DND-41 (cell line): ENCODE measurements at places on chromosomes 11 and 22.

- H3K36me3 ChIP-seq = no peaks in the 10 kb centered on the region
- no peak overlapping the region for H3K27ac ChIP-seq
- no peaks in the 10 kb centered on the region for H3K27me3 ChIP-seq
- no peak overlapping the region for H3K4me3 ChIP-seq
These were observed 21.1 kb downstream of the RTN4R start for GRCh38 chr22:20247010-20247505.

DNA sequence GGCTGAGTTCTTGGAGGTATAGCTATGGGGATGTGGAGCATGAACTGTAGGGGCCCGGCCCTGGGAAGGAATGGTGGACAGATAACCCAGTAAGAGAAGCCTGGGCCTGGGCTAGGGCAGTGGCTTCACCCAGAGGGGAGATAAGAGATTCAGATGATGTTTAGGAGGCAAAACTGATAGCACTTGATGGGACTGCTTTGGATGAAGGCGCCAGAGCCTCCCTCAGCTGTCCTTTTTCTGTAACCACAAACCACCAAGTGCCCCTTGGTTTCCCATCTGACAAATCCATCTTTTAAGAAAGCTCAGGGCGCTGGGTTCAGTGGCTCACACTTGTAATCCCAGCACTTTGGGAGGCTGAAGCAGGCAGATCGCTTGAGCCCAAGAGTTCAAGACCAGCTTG, 23.4 kb downstream of the RELT start:
- no peak overlapping the region for H3K27ac ChIP-seq
- peaks cover 37% of the 10 kb centered on the region for H3K36me3 ChIP-seq
- DNase-seq = no peak
- H3K27me3 ChIP-seq = no peaks in the 10 kb centered on the region

DNA sequence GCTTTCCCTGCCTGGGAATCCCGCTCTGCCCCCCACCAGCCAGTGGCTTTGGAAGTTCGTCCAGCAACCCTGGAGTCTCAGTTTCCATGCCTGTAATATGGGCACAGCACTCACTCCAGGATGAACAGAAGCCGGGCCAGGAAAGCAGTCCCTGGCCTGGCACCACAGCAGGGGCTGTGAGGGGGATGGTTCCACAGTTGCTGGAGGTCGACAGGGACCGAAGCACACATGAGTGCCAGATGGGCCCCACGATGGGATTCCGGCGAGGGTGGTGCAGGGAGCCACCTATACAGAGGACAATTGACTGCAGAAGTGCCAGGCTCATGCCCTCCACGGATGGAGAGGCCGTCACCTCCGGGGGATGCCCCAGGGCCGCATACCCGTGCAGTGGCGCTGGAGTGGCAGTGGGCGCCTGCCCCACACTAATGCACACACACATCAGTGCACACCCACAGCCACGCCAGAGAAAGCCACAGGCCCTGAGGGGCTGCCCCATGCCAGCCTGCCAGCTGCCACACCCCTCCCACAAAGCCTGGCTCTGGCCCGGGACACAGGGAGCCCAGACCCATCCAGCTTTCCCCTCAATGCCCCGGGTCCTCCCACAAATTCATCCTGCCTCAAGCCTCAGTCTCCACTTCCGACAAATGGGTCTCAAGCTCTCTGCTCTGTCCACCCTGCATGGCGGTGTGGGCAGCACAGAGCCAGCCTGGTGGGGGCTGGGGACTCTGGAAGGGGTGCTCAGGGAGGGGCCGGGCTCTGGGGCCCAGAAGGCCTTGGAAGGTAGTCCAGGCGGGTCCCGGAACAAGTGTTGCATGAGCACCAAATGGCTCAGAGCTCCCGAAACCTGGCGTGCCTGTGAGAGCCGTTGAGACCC, 9.7 kb downstream of the ASCL2 start:
- H3K27me3 ChIP-seq = no peaks in the 10 kb centered on the region
- no peak overlapping the region for H3K27ac ChIP-seq
- no peak for DNase-seq
- peaks cover 30% of the 10 kb centered on the region for H3K4me1 ChIP-seq

GRCh38 chr11:1559111-1559951, 12.7 kb downstream of the DUSP8 start:
- H3K4me1 ChIP-seq = no peaks in the 10 kb centered on the region
- no peak overlapping the region for H3K4me3 ChIP-seq
- no peak for DNase-seq
- no peak overlapping the region for H3K27ac ChIP-seq

DNA sequence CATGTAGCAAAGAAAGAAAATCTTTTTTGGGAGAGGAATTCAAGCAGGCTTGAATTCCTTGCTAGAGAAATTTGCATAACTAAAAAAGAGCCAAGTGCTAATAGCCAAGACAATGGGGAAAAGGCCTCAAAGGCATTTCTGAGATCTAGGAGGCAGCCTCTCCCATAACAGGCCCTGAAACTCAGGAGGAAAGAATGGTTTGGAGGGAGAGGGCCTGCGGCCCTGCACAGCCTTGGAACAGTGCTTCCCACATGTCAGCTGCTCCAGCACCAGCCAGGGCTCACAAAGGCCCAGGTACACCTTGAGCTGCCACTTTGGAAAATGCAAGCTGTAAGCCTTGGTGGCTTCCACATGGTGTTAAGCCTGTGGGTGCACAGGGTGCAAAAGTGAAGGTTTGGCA, 55.5 kb upstream of the TSPAN18 start:
- no peak for DNase-seq
- H3K27me3 ChIP-seq = peaks cover 16% of the 10 kb centered on the region
- H3K4me3 ChIP-seq = no peak overlapping the region
- H3K4me1 ChIP-seq = no peaks in the 10 kb centered on the region
- H3K27ac ChIP-seq = no peak overlapping the region

GRCh38 chr22:21445437-21446127, 21.6 kb upstream of the TMEM191C start:
- DNase-seq = no peak
- H3K27me3 ChIP-seq = no peaks in the 10 kb centered on the region
- peaks cover 51% of the 10 kb centered on the region for H3K36me3 ChIP-seq
- no peak overlapping the region for H3K27ac ChIP-seq
- H3K4me1 ChIP-seq = no peaks in the 10 kb centered on the region
- no peak overlapping the region for H3K4me3 ChIP-seq

DNA sequence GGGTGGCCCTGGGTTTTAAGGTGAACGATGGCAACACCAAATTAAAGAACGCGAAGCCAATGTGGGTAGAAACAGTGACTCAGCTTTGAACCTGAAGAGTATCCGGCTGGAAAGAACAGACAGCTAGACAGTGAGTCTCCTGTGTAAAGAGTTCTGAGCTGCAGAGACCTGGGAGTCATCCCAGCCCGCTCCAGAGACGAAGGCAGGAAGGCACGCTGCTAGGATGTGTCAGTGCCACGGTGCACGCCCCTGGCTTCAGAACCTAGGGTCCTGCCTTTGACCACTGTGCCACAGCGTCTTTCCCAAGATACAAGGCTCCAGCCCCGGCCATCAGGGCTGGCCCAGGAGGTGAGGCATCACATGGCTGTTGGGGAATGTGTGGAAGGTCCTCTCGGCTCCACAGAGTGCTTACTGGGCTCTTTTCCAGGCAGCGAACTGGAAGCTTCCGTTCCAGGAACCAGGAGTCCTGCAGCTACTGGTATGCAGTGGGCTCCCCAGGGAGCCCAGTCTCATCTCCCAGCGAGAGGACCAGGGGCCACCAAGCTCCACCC, 29.9 kb downstream of the LRFN4 start:
- H3K4me3 ChIP-seq = no peak overlapping the region
- peaks cover 7% of the 10 kb centered on the region for H3K4me1 ChIP-seq
- H3K36me3 ChIP-seq = no peaks in the 10 kb centered on the region
- H3K27me3 ChIP-seq = no peaks in the 10 kb centered on the region
- DNase-seq = no peak

DNA sequence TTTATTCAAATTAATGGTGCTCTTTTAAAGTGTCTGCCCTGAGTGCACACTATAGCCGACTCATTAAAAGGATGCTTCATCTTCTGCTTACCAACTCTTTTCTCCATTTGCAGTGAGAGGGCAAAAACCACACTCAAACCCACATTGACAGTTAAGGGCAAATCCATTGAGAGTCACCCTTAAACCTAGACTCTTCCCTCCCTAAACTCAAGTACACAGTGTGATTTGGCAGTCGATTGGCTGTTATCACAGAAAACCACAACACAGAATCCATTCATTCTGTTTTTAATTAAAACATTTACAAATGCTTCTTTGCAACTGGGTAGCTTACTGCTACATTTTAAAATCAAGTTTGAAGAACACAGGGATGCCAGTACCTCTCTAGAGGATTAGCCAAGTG, 120.0 kb downstream of the CADM1 start:
- no peaks in the 10 kb centered on the region for H3K36me3 ChIP-seq
- no peak overlapping the region for H3K4me3 ChIP-seq
- H3K27me3 ChIP-seq = no peaks in the 10 kb centered on the region
- H3K4me1 ChIP-seq = no peaks in the 10 kb centered on the region

- no peak overlapping the region for H3K4me3 ChIP-seq
- H3K36me3 ChIP-seq = no peaks in the 10 kb centered on the region
- H3K4me1 ChIP-seq = no peaks in the 10 kb centered on the region
- no peak overlapping the region for H3K27ac ChIP-seq
These were observed 18.8 kb upstream of the MMP20 start for GRCh38 chr11:102643941-102644340.

DNA sequence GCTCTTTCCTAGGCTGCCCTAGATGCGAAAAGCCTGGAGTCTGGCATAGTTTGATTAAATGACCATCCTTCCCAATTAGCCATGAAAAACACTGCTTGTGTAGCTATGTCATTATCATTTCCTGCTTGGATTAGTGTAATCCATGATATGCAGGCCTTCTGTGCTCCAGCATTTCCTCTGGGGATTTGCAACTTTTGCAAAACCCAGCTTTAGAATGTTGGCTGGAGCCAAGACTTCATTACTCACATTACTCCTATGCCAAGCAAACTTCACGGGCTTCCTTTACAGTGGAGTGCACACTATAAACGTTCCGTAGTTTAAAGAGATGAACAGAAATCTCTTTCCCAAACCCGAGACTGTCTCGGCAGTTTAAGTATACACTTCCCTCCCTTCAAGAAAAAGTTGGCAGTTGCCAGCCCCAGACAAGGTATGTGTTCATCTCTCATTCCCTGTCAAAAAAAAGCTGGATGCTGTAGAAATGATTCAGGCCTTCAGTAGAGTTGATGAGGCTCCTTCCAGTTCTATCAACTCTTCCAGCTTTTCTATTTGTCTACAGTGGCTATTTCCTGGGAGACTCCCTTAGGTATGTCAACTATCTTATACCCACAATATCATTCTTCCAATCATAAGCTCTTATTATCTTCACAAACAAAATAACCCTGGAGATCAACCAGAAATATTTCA, 180.0 kb downstream of the MAML2 start:
- no peak overlapping the region for H3K4me3 ChIP-seq
- H3K27ac ChIP-seq = no peak overlapping the region
- no peaks in the 10 kb centered on the region for H3K27me3 ChIP-seq
- no peaks in the 10 kb centered on the region for H3K36me3 ChIP-seq

DNA sequence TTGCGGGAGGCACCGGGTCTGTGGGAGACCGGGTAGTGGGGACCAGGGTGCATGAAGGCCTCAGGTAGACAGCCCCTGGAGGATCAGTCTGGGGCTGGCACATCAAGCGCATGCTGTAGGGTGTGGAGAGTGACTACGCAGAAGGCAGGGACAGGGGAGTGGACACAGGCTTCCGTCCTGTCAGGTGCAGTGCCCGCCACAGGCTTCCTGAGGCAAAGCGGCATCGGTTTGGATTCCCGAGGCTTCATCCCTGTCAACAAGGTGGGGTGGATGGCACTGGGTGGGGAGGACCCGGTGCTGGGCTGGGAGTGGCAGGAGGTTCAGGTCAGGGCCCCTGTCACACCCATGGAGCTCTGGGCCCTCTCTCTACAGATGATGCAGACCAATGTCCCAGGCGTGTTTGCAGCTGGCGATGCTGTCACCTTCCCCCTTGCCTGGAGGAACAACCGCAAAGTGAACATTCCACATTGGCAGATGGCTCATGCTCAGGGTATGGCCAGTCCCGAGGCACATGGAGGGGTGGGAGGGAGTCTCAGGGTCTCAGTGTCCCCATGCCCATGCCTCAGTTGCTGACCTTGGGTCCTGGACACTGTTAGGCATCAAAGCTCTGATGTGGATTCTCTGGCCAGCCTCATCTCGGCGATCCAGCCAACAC, 4.5 kb upstream of the LZTR1 start:
- H3K4me1 ChIP-seq = peaks cover 16% of the 10 kb centered on the region
- no peak overlapping the region for H3K27ac ChIP-seq
- H3K4me3 ChIP-seq = no peak overlapping the region
- H3K36me3 ChIP-seq = no peaks in the 10 kb centered on the region; the same call in 1 of the 2 replicates
- DNase-seq = no peak

- no peak overlapping the region for H3K27ac ChIP-seq
- no peak for DNase-seq
- peaks cover 75% of the 10 kb centered on the region for H3K36me3 ChIP-seq
- no peak overlapping the region for H3K4me3 ChIP-seq
These were observed 18.4 kb upstream of the RAPSN start for GRCh38 chr11:47467357-47467756.

DNA sequence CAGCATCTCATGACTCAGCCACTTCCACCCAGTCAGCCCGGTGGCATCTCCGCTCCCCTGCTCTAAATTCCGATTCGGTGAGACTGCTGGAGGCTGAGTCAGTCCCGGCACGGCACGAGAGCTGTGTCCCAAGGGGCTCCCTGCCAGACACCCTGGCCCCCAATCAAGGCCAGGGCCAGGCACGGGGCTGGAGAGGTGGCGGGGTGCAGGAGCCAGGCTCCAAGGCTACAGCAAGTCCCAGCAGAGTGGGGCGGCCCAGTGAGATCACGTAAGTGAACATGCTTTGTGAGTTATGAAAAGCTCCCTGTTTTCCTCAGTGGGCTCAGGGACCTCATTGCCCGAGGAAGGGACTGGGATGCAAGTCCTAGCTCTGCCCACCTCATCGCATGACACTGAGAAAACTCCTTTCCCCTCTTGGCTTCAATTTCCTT, 3.0 kb downstream of the C11orf68 start:
- no peak overlapping the region for H3K27ac ChIP-seq
- no peak for DNase-seq
- no peak overlapping the region for H3K4me3 ChIP-seq
- no peaks in the 10 kb centered on the region for H3K27me3 ChIP-seq
- peaks cover 29% of the 10 kb centered on the region for H3K4me1 ChIP-seq

DNA sequence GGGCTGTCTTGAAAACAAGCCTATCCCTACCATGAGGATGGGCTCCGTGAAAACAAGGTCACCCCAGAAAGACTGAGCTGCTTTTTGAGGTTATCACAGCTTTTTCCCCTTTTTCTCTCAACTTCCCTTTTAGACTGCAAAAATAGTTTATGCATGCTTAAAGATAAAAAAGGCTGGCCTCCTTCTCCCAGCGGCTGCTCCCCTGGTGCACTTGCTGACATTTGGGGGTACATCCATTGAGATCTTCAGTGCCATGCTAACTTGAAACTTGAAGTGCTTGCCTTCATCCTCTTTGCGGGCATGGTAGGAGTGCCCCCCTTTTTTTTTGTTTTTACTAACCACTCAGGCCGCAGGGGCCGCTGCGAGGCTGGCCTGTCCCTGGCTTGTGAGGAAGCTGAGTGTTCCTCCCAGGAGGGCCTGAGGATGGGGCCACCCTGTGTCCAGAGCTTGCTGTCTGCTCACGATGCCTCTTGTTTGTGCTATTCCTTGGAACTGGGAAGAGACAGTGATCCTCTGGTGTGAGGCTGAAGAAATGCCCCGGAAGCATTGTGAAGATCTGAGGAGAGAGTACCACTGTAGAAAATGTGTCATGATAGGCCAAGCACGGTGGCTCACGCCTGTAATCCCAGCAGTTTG, 2.2 kb downstream of the TANGO2 start:
- no peak overlapping the region for H3K4me3 ChIP-seq
- no peaks in the 10 kb centered on the region for H3K27me3 ChIP-seq
- DNase-seq = no peak
- H3K4me1 ChIP-seq = peaks cover 26% of the 10 kb centered on the region
- peaks cover 5% of the 10 kb centered on the region for H3K36me3 ChIP-seq

GRCh38 chr11:21965221-21965620, 227.7 kb upstream of the ANO5 start:
- no peak overlapping the region for H3K27ac ChIP-seq
- DNase-seq = no peak
- H3K4me1 ChIP-seq = no peaks in the 10 kb centered on the region
- no peaks in the 10 kb centered on the region for H3K27me3 ChIP-seq
- H3K36me3 ChIP-seq = no peaks in the 10 kb centered on the region
